ENCODE measurements at places on chromosomes 2 and 18.

DNA sequence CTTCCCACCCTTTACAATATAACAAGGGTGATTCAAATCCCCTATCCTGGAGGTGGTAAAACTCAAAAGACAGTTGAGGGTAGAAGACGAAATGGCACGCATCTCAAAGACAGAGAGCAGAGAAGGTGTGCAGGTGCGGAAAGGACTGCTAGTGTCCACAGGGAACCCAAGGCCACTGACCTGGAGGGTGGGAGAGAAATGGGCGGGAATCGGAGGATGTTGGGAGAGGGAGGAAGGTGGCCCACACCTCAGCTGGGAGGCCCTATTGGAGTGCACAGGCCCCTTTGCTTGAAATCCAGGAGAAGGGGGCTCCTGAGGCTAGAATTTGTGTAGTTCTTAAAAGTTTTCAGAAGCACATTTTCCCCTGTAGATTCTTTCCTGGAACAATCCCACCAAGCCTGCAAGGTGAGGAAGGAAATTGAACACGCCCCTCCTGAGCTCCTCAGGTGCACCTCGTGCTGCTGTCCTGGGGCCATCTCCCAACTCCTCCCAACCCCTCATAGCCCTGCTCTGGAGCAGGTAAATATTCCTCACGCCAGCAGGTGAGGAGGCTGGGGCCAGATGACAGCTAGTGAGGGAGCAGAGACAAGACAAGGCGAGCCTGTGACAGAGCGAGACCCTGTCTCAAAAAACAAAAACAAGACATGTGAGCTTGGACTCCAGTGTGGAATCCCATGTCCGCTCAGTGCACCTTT lies 99.3 kb downstream of the MCFD2 start:
- no peak for DNase-seq

GRCh38 chr2:238512247-238512867 lies 85.6 kb downstream of the ASB1 start:
- DNase-seq = no peak

- no peak for DNase-seq
Measured at GRCh38 chr2:67797801-67798540, 264.8 kb downstream of the C1D start.

GRCh38 chr2:120491111-120491625 lies 145.2 kb downstream of the INHBB start:
- no peak for DNase-seq

GRCh38 chr2:64298161-64298560 lies 153.9 kb upstream of the PELI1 start:
- DNase-seq = no peak

DNA sequence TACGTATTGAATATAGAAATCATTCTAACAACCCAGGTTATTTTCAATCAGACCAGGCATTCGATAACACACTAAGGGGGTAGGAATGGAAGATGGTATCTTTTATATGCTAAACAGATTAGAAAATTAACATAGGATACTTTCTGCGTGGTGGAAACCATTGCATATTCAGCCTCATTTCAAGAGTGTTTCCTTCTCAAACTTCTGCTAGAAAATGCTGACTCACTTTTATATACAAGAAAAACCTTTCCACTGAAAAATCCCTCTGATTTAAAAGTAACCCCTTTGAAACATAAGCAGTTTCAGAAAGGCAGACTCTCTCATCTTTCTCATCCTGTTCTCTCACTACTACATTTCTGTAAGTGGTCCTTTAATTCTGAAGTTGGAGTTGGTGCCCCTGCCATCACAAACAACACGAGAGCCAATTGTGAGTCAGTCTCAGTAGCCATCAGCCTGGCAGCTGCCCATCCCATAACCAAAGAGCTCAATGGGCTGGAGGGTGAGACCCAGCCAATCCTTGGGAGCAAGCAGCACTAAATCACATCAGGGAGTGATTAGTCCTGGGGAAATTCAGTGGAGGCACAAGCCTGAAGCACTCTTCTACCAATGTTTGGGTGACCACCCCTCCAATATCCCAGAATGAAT lies 343.1 kb downstream of the CELF4 start:
- DNase-seq = no peak

GRCh38 chr2:129490641-129491040 lies 488.8 kb upstream of the RAB6C start:
- no peak for DNase-seq

- DNase-seq = no peak
Measured at GRCh38 chr2:226687641-226688253, 111.9 kb downstream of the IRS1 start.

DNA sequence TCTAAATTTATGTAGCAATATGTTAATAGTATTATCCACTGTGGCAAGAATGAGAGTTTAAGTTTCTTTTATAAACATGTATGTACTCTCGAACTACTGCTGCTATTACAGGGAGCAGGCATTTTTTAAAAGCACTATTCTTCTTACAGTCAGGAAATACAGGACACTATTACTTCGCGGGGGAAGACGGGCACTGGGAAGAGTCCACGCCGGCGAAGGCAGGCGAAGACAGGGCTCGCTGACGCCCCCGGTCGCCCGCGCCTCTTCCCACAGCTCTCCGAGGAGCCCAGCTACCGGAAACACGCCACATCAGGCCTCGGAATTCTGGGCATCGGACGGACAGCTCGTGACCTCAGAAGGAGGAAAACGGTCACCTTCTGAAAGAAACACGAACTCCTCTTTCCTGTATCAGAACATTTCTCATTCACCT lies 90.2 kb downstream of the FAM161A start:
- DNase-seq = no peak

GRCh38 chr2:222424729-222425671 lies 657 bp downstream of the SGPP2 start:
- peak; percentile 30 for DNase-seq

DNA sequence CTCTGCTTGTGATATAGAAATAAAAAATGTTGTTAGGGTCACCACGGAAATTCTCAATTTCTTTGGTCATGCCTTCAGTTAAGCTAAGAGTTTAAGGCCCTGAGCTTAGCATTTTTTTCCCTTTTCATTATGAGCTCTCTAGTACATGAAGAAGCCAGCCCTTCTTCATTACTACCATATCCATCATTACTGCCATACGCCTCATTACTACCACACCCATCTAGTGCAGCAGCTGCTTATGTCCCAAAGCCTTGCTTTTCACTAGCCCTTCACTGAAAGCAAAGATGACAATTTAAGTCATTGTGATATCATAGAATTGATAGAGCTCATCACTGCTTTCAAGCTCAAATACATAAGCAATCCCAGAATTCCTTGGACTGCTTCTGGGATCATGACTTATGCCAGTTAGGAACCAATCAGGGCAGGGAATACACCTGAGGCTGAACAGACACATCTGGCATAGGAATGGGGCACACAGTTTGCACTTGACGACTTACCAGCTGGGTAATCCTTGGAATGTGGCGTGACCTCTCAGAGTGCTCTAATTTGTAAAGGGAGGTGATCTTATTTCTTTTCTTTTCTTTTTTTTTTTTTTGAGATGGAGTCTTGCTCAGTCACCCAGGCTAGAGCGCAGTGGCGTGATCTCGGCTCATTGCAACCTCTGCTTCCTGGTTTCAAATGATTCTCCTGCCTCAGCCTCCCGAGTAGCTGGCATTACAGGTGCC lies 40.3 kb downstream of the SOWAHC start:
- no peak for DNase-seq

- DNase-seq = no peak
Measured at GRCh38 chr2:33264766-33265165, 211.7 kb upstream of the RASGRP3 start.

DNA sequence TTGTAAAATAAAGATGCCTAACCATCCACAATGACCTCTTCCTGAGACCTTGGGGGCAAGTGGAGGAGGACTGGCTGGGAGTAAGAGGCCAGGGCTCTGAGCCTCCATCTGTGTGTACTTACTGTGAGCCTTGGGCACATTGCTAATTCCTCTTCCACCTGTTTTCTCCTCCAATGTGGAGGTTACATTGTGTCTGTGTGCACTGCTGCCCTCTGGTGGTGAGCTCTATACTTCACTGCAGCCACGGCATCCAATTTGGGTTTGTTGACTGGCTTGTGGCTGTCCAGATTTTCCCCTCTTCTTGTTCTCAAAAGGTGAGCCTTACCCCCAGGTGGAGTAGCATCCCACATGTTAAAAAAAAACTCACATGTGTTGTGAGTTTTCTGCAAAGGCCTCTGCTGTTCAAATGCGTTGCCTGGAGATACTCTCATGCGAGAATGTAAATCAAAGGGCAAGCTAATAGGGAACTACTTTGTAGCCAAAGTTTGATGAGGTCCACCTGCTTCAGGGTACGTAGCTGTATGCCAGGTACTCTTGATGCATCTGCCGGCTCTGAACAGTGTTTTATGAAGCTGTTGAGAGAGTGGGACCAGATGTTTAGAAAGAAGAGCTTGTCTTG lies 80.8 kb downstream of the APOB start:
- peak; percentile 63 for DNase-seq

DNA sequence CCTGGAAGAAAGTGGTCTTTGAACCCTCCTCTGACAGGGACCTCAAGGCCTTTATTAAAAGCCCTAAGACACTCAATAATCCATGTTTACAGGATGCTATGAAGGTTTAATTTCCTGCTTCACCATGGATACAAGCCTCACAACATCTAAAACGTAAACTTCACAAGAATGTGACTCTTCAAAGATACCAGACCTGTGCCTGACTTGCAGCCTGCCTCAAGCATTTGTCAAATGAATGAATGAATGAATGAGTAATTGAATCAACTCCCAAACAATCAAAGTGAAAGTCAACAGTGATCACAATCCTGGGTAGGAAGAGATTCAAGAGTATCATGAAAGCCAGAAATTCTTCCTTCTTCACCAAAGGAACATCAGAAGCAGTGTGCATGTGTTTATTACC lies 30.4 kb downstream of the KLF7 start:
- no peak for DNase-seq

DNA sequence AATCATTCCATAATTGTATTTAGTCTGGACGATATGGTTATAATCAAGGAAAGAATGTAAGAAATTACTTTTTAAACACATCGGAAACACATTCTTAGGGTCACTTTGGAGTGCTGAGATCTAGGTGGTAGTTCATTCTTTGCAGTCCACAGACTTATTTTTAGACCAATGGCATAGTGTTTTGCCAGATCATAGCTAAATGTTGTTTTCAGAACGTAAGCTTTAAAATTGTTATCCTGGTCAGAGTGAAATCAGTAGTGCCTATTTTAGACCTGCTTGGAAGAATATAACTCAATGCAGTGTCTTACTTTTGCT lies 4.3 kb downstream of the MYL12A start:
- DNase-seq = no peak

GRCh38 chr2:162164802-162165201 lies 12.8 kb upstream of the GCG start:
- DNase-seq = no peak

- no peak for DNase-seq
Measured at GRCh38 chr2:212994976-212995375, 156.4 kb downstream of the IKZF2 start.

DNA sequence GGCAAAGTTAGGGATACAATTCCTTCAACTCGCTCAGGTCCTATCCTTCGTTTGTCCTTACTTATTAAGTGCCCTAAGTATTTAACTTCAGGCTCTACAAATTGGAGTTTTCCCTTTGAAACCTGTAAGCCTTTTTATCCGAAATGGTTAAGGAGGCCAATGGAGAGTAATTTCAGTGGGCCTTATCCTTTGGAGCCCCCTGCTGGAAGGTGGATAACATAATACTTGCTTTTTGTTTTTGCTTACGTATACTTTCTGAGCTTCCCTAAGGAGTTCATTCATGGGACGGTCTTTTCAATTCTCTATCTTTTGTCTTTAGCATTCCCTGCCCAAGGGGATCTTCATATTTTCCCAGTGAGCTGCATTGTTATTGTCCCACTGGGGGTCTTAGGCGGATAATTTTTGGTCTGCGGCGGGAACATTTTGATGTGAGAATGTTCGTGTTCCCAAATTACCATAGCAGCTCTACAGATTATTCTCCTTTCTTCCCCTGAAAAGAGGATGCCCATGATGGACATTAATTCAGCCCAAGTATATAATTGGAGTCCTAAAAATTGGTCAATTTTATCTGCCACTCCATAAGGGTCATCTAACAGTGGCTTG lies 34.4 kb upstream of the TRAPPC8 start:
- peak; percentile 10 for DNase-seq

DNA sequence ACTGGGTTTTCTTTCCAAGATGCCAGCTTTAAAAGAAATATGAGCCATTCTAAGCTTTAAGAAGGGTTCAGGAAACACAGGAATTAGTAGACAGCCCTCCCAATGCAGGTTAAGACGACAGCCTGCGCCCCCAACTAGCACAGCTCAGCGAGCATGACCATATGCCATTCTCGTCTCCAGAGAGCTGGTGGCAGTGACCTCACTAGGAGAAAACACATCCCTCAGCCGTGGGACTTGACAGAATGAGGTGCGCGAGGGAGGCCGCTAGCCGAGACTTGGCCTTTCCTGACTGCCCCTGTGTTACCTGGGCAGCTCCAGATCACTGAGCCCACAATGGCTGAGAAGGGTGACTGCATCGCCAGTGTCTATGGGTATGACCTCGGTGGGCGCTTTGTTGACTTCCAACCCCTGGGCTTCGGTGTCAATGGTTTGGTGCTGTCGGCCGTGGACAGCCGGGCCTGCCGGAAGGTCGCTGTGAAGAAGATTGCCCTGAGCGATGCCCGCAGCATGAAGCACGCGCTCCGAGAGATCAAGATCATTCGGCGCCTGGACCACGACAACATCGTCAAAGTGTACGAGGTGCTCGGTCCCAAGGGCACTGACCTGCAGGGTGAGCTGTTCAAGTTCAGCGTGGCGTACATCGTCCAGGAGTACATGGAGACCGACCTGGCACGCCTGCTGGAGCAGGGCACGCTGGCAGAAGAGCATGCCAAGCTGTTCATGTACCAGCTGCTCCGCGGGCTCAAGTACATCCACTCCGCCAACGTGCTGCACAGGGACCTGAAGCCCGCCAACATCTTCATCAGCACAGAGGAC lies 103.9 kb downstream of the MAPK4 start:
- no peak for DNase-seq

DNA sequence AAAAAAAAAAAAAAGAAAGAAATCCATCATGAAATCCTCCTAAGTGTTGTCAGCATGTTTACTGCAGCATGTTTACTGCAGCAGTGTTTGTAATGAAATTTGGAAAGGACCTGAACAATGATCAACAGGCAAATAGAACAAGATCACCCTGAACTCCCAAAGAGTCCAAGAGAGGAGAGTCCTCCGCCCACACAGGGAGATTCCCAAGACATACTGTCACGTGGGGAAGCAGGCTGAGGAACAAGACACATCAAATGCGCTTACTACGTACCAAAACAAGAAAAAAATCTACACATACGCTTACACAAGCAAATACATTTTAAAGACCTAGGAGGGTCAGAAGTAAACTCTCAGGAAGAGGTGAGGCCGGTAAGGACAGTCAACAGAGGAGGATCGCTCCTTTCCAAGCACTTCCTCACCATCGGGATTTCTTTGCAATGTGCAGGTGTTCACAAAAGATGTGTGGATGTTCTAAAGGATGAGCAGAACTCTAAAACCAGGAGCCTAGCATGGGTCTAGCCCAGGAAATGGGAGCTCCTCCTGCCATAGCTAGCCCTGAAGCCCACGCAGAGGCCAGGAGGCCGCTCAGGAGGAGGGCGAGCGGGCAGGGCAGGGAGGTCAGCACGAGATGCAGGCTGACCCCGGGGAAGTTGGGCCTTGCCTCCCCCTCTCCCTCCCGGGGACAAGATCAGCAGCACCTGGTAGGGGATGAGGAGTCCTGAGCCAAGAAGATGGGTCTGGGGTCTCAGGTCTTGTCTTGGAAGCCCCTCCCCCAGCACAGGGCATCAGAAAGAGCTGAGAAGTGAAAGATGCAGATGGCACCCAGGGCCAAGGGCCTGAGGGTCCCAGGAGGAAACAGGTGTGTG lies 66.4 kb downstream of the ZNF516 start:
- DNase-seq = no peak

- no peak for DNase-seq
Measured at GRCh38 chr18:46332921-46333341, 228.7 kb downstream of the HAUS1 start.
